ENCODE measurements at places on chromosomes 7 and 10. TPM values are rescaled to one million over a fixed set of nuclear protein-coding genes. Genes with fewer than 3 reads are reported as not detected.

The HECTD2 gene
- polyA plus RNA-seq: 12.2 TPM

GRCh38 chr7:18354108-18355085 is 141.2 kb upstream of the HDAC9 start:
- DNase-seq: no peak

DNA sequence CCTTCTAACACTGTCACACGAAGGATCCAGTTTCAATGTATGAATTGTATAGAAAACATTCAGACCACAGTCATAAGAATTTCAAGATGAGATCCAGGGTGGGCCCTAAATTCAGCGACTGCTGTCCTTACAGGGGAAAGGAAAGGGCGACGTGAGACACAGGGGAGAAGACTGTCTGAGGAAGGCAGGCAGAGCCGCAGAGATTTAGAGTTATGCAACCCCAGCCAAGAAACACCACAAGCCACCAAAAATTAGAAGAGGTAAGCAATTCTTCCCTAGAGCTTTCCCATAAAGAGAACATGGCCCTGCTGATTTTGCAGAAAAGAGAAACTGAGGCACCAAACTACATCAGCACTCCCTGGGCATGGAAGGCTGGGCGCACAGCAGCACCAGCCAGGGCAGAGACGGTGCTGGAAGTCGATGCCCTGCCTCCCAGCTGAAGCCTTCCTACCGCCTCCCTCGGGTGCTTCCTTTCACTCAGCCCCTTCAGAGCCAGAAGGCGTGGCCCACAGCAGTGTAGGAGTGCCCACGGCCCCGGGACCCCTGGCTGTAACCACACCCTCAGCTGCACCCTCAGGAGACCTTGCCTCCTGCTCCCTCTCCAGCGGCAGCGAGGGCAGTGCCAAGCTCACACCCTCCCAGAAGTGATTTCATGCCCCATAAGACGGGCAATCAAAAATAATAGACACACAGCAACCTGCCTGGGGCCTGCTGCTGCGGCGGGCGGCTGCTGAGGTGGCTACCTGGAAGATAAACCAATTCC is 81.0 kb upstream of the LRRC4 start:
- DNase-seq: no peak

GRCh38 chr10:7409045-7409731 is 1.6 kb downstream of the SFMBT2 start:
- peak; percentile 54 for DNase-seq

DNA sequence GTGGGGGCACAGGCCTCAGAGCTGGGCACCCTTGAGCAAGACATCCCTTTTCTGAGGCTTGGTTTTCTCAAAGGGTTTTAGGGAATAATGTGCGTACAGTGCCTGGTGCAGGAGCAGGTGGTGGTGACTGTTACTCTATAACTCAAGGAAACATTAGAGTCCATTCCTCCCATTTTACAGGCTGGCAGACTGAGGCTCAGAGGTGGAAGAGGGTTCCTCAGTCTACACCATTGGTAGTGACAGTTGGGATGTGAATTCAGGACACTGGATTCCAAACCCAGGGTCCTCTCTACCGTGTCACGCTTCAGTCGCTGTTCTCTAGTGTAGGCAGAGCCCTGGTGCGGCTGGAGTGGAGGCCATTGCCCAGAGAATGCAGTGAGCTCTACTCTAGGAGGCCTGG is 40.0 kb upstream of the AQP1 start:
- DNase-seq: no peak

- DNase-seq: no peak
Observed at GRCh38 chr10:25683344-25683743, 250.7 kb upstream of the MYO3A start.

- DNase-seq: no peak
Observed at GRCh38 chr7:136228171-136228570, 251.0 kb upstream of the MTPN start.

- no peak for DNase-seq
Observed at GRCh38 chr10:94097656-94098055, 103.9 kb downstream of the PLCE1 start.

The NCF1 gene
- 1.1 TPM for polyA plus RNA-seq

The OPN4 gene
- 1.4 TPM for polyA plus RNA-seq

DNA sequence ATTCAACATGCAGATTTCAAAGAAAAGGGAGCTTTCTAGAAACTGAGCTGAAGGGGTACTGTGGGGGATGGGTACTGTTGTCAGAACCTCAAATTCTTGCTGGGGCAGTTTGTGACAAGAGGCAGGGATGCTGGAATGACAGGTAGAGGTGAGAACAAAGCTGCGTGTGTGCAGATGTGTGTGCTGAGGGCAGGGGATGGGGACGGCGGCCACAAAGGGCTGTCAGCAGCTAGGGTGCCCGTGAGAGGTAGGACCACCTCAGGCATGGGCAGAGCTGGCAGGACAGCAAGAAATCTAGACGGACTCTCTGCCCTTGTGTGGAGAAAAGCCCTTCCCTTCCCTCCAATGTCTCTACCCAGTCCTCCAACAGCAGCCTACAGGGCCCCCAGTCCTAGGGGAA is 14.4 kb upstream of the BAZ1B start:
- DNase-seq: no peak

The AGR2 gene
- polyA plus RNA-seq: 12.7 TPM

The MSMB gene
- polyA plus RNA-seq: not detected

DNA sequence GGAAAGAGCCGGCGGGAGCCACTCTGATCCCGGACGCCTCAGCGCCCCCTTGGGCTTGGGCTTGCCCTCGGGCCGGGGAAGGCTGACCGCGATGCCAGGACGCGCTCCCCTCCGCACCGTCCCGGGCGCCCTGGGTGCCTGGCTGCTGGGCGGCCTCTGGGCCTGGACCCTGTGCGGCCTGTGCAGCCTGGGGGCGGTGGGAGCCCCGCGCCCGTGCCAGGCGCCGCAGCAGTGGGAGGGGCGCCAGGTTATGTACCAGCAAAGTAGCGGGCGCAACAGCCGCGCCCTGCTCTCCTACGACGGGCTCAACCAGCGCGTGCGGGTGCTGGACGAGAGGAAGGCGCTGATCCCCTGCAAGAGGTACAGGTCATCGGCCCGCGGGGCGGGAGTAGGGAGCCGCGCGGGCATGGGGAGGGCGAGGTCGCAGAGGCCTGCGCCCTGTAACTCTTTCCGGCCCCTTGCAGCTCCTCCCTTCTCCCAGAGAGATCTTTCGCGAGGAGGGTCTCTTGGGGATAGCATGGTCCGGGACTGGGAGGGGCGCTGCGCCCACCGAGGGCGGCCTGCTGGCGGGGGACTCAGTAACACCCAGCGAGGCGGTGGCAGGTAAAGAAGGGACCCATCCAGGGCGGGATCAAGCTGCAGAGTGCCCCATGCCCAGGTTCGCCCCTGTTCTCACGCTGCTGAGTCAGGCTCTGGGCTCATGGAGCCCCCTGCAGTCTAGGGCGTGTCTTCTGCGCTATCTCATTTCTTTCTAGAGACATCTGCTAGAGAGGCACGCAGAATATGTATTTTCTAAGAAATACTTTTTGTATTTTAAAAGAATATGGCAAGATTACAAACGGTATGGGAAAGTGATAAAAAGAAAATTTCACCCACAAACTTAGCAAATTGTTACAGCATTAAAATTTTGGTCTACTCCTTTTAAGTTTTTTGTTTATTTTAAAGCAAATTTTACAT is 687 bp downstream of the EPDR1 start:
- DNase-seq: no peak

The STEAP2 gene
- polyA plus RNA-seq: 1.8 TPM

GRCh38 chr7:138886501-138886917 is 88.5 kb upstream of the ATP6V0A4 start:
- peak; percentile 68 for DNase-seq

The NT5C2 gene
- 153 TPM for polyA plus RNA-seq

The CTAGE4 gene
- polyA plus RNA-seq: 1.1 TPM

- DNase-seq: no peak
Observed at GRCh38 chr7:14351167-14351566, 361.7 kb upstream of the ETV1 start.

GRCh38 chr10:6327961-6328698 is 125.4 kb downstream of the PFKFB3 start:
- no peak for DNase-seq

The ZNF212 gene
- polyA plus RNA-seq: 11.1 TPM

- DNase-seq: peak; percentile 38
Observed at GRCh38 chr10:102718220-102718619, 3.8 kb downstream of the SFXN2 start.

- DNase-seq: no peak
Observed at GRCh38 chr7:25481891-25482290, 253.6 kb upstream of the NPVF start.

The GTF2IRD1 gene
- polyA plus RNA-seq: 45.9 TPM
